Colonic mucosa (tissue), 4 donors: ENCODE measurements at places on chromosomes 4 and X.

DNA sequence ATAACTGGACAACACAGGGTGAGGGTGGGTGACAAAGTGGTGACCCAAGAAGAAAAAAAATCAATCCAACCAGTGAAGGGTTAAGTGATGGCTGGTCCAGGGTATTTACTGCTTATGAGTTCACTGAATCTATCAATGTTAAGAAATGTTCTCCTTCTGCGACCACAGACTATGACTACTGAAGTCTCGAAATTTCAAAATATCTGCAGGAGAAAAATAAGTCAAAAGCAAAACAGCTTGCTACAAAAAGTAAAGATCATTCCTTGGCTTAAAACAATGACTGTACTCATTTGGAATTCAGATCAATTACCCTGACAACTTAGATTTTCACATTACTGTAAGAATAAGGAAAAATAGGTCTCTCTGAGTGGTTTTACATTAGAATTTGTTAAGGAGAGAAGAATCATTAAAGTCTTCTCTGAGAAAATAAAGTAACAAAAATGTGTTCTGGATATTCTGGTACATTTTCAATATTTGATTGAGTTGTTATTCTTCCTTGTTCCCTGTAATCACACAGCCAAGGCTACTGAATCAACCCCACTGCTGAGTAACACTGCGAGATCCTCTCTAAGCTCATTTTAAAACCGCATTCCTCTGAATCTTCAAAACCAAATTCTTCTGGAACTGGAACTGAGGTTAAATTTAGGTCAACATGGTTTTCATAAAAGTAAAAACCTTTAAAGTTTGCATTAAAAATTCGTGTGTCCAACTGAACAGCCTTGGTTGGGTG is 22.7 kb downstream of the SMPX start:
- DNase-seq: no peak

- no peak for DNase-seq
Measured at GRCh38 chr4:63036159-63036866, 1372.9 kb downstream of the TECRL start.

GRCh38 chr4:164803702-164804101 is 49.8 kb downstream of the SMIM31 start:
- DNase-seq: no peak

DNA sequence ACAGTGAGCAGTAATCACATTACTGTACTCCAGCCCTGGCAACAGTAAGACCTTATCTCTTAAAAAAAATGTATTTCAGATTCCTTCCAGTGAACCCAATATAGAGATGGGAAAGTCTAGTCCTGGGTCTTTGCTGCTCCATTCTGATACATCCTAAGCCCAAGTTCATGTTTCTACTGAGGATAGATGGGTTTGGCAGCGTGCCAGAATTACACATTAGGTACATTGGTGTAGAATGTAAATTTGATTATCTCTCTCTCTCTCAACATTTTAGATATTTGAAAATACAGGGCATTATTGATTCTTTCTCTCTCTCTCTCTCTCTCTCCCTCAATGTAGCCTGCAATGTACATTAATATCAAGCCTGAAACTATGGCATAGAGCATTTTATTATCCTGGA is 43.5 kb upstream of the ZNF330 start:
- no peak for DNase-seq

DNA sequence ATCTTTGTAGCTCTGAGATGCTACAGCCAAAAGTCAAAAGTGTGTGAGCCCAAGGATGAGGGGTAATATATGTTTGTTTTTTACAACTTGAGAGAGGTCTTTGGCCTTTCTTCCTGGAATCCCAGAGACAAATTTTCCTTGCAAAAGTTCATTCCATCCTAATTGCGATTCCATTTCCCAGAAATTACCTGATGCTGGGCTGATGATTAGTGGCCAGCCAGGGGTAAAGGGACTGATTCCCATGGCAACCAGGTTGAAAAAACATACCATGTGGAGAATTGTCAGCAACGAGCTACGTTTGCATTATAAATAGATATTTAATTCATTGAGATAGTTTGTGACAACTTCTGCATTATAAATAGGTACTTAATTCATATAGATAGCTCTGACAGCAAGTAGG is 17.8 kb downstream of the IGSF1 start:
- no peak for DNase-seq

DNA sequence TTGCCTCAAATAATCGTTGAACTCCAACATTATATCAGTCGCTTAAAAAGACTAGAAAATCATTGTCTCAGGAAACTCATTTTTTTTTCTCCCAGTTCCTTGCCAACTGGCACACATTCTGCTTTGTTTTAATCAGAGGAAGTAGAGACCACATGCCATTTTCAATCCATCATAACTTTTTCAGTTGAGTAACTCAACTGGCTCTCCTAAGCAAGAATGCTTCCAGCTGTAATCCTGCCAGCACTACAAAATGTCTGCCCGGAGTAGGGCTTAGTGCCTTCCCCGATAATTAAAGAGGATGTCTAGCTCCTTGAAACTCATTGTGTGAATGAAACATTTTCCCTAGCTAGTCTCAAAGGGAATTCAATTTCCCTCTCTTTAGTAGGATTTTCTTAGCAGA is 33.0 kb downstream of the FREM3 start:
- DNase-seq: peak; percentile 24

- no peak for DNase-seq
Measured at GRCh38 chr4:80646061-80646460, 310.5 kb downstream of the CFAP299 start.
